ENCODE measurements at places on chromosomes 5 and 9.

DNA sequence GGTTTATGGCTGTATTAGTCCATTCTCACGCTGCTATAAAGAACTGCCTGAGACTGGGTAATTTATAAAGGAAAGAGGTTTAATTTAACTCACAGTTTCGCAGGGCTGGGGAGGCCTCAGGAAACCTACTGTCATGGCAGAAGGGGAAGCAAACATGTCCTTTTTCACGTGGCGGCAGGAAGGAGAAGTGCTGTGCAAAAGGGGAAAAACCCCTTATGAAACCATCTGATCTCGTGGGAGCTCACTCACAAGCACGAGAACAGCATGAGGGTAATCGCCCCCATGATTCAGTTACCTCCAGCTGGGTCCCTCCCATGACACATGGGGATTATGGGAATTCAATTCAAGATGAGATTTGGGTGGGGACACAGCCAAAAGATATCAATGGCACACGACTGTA lies 13.9 kb downstream of the LRRC70 start:
- DNase-seq: no peak
- no peak overlapping the region for H3K4me3 ChIP-seq
- H3K36me3 ChIP-seq: peaks cover 20% of the 10 kb centered on the region
- peaks cover 43% of the 10 kb centered on the region for H3K4me1 ChIP-seq
- H3K27ac ChIP-seq: peak overlapping the region; percentile 92

DNA sequence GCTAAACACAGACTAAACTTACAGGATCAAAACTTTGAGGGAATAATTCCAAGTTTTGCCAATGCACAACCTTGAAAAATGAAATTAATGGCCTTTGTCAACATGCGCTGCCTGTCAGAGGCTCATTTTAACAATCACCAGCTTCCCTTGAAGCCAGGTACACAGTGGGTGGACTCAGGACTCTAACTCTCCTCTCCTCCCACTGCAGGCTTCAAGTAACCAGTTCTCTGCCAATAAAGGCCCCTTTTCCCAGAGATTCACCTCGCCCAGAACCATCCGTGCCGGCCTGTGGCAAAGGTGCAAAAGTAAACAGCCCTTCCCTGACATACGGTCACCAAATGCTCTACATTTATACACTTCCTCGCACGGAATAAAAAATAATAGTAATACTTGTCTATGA lies 18.4 kb upstream of the FBP2 start:
- H3K27ac ChIP-seq: no peak overlapping the region
- H3K36me3 ChIP-seq: no peaks in the 10 kb centered on the region
- peaks cover 28% of the 10 kb centered on the region for H3K27me3 ChIP-seq
- DNase-seq: no peak
- H3K4me3 ChIP-seq: no peak overlapping the region

- peaks cover 35% of the 10 kb centered on the region for H3K36me3 ChIP-seq
- DNase-seq: no peak
- H3K27ac ChIP-seq: peak overlapping the region; percentile 45
- H3K27me3 ChIP-seq: peaks cover 3% of the 10 kb centered on the region
Measured at GRCh38 chr9:5513966-5514616, 3.8 kb downstream of the PDCD1LG2 start.

DNA sequence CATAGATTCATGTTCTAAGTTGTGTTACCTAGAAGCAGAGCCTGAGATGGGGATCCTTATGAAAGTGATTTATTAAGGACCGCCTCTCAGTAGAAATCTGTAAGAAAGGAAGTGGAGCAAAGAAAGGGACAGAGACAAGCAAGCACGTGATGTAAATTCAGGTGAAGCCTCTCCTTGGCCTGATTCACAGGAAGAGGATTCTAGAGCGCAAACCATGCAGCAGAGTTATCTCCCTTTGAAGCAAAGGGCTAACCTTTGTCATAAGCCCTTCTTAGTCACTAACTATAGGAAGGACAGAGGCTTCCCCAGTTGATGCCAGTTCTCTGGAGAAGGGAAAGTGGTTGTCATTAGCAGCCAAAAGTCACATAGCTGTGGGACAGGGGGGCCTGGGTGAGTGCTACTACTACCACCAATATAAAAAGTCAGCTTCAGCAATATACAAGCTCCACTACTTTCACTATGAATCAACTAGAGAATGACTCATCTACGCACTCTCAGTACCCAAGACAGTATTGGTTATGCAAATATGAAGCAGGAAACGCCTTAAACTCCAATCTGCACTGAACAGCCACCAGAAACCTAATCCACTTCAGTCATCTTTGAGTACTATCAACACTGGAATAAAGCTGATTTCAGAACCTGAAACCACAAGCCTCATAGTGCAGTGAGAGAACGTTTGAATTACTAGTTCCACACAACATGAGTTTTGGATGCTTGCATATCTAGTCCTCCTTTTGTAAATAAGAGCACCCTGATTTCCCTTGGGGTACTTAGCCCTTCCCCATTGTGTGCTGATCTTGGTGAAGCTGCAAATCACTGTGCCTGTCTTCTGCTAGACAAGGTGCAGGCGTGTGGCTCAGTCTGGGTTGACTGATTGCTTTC lies 162.7 kb downstream of the ZNF608 start:
- H3K4me3 ChIP-seq: no peak overlapping the region
- peaks cover 3% of the 10 kb centered on the region for H3K27me3 ChIP-seq
- peaks cover 14% of the 10 kb centered on the region for H3K4me1 ChIP-seq

DNA sequence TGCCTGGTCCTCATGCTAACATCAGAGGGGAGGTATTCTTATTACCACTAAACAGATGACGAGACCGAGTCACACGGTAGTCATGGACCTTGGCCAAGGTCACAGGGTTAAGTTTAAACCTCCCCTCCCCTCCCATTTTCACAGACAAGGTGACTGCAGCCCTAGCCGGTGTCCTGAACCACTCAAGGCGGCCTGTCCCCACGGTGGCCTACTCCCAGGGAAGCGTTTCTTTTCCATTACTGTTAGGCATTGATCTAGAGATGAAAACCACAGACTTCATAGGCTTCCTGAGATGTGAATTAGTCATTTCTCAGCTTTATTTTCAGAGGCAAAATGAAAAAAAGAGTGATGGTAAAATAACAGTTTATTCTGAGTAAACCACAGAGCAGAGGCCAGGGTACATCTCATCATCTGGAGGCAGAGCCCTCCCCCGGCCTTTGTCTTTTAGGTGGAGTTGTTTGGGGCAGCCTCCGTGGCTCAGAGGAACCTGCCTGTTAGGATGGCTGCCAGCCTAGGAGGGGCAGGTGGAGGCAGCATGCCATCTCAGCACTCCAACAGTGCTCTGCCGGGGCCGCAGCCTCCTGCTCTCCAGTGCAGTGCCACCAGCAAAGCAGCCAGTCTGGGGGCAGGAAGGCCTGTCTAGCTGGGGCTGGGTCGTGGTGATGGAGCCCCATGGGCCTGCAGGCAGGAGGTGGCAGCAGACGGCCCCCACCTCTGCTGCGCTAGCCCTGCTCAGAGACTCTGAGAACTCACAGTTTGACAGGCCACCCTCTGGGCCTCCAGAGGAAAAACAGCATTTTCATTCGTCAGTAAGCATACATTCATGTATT lies 71.2 kb downstream of the RAPGEF1 start:
- peaks cover 2% of the 10 kb centered on the region for H3K27me3 ChIP-seq
- peaks cover 53% of the 10 kb centered on the region for H3K4me1 ChIP-seq
- peaks cover 22% of the 10 kb centered on the region for H3K36me3 ChIP-seq
- DNase-seq: peak; percentile 70

DNA sequence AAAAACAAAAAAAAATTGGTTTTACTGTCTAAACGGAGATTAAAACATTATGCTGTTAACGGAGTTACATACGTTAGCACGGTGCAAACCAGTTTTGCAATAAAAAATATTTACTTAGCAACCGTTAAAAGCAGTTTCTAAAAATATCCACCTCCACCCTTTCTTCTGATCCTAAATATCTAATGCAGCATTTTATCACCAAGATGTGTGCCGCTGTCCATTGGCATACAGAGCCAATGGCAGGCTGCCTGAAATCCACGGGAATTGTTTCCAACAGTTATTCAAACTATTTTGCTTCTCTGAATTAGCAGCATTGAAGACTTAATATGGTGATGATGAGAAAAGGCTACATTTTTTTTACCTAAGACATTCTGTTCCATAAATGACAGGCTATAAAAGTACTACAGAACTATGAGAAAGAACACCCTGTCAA lies 61.6 kb downstream of the CSNK1A1 start:
- peaks cover 31% of the 10 kb centered on the region for H3K36me3 ChIP-seq
- peak overlapping the region; percentile 99 for H3K27ac ChIP-seq
- DNase-seq: peak; percentile 61
- H3K4me3 ChIP-seq: peak overlapping the region; percentile 37
- H3K27me3 ChIP-seq: peaks cover 32% of the 10 kb centered on the region
